Ascending aorta (tissue), 2 donors: ENCODE measurements at places on chromosomes 7 and 10. TPM values are rescaled to one million over a fixed set of nuclear protein-coding genes. Genes with fewer than 3 reads are reported as not detected.

The EN2 gene
- total RNA-seq: not detected

The ASIC3 gene
- not detected for total RNA-seq

The LIMK1 gene
- 30.0 TPM for total RNA-seq

GRCh38 chr10:93074147-93074596, 479 bp downstream of the CYP26A1 start:
- DNase-seq: no peak

DNA sequence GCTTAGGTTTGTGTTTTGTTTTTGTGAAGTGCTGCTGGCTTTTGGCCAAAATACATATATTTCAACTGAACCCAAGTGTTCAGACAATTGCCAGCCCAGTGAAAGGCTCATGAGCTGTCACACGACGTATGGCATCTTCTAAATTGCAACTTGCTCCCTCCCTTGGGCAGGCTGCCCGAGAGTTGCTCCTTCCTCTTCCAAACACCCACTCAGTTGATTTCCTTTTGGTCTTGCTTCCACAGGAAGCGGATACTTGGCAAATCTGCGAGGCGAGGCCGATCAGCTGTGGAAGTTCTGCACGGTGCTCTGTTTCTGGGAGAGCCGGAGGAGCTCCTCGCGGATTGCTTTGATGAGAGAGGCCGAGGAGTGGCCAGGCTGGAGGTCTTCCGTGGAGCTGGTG, 39.6 kb upstream of the ATP6V0A4 start:
- DNase-seq: no peak

DNA sequence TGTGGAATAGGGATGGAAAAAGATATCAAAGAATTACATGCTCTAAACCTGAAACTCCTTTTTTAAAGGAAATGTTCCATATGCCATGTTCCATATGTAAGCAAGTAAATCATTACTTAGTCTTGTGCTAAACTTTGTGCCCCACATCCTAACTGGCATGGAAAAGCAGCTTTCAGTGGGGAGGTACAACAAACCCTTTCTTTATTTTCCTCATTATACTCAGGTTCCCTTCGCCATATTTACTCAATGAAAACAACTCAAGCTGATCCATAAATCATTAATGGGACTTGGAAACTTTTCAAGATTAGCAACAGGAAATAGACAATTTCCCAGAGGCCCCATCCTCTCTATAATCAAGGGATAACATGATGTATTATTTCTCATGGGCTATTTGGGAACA, 56.0 kb downstream of the GSAP start:
- DNase-seq: no peak
